ENCODE measurements at places on chromosomes 6 and 20.

DNA sequence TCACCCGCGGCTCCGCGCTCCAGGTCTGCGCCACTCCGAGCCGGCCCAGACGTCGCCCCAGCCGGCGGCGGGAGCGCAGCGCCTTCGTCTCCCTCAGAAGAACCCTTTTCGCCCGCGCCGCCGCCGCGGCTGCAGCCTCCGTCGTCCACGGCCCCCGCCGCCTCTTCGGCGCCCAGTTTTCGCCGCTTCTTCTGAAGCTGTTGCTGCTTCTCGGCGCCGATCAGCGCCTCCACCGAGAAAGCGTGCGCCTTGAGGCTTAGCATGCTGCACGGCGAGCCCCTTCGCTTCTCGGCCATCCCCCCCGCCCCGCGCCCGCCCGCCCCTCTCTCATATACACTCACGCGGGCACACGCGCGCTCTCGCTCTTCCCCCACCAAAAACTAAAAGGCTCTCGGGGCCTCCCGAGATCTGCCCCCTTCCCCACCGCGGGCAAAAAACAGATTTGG lies 489 bp downstream of the TBX18 start:
- no peak for DNase-seq

GRCh38 chr6:156627524-156627923 lies 149.7 kb upstream of the ARID1B start:
- no peak for DNase-seq

DNA sequence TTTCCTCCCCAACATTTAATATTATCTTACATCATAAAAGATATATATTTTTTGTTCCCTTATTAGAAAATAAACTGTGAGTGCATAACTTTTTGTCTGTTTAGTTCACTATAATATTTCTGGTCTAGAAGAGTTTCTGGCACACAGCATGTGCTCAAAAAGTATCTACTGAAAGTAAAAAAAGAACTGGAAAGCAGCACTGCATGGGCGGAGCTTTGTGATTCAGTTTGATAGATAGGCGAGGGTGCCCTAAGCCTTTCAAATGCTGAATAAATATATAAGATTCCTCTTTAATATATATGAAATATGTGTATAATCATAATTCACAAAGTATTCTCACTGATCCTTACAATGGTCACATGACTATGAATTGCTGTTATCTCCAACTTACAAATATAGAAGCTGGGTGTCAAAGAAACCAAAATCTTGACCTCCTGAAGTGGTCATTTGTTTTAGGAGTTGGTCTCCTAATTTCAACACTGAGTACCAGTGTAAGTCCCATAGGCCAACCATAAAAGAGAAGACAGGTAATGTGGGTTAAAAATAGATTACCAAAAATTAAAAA lies 50.8 kb downstream of the OR2B2 start:
- no peak for DNase-seq

DNA sequence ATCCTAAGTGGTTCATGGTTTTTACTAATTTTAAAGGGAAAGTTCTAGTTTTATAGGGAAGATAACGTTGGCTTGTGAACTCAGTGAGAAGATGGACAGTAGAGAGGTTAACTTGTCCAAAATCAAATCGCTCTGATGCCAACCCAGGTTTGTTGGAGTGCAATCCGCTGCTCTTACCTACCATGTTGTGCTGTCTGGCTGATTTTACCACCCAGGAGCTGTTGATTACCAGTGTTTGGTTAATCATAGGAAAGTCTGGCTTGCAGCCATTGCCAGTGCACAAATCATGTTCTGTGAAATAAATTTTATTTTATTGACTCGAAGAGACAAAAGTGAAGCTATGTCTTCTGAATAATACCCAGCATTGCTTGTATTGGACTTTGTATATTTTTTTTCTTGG lies 92.4 kb downstream of the PLCB4 start:
- no peak for DNase-seq

DNA sequence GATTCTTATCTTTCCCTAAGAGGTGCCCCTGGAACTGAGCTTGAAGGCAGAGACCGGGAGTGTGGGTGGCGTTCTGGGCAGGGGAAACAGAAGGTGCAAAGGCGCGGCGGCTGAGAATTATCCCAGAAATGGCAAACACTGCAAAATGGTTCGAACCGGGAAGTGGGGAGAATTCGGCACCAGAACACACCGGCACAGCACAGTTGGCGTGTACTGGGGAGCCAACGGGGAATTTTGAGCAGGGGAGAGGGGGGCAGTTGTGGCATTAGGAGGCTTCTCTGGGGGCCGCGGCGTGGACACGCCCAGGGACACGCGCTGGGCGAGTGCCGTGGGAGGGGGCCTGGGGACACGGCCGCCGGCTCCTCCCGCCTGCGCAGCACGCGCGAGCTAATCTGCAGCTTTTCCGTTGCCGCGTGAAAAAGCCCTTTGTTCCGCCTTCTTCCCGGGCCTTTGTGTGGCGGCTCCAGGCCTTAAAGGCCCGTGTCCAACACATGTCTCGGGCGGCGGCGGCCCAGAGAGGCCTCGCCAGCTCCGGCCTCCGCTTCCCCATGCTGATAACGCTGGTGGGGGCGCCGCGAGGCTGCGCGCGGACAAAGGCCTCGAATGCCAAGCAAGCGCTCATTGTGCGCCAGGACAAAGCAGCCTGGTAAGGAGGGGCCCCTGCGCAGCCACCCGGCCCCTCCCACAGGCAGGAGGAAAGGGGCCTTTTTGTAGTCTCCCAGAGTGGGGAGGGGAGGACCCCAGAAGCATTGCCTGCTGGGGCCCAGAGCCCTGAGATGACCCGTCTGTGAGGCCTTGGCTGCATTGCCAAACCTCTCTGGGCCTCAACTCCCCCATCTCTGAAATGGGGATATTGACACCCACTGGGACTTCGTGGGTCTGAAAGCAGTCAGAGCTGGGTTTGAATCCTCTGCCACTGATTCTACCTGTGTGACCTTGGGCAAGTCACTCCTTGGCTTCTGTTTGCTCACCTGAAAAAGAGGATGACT lies 82.8 kb downstream of the CD40 start:
- no peak for DNase-seq

DNA sequence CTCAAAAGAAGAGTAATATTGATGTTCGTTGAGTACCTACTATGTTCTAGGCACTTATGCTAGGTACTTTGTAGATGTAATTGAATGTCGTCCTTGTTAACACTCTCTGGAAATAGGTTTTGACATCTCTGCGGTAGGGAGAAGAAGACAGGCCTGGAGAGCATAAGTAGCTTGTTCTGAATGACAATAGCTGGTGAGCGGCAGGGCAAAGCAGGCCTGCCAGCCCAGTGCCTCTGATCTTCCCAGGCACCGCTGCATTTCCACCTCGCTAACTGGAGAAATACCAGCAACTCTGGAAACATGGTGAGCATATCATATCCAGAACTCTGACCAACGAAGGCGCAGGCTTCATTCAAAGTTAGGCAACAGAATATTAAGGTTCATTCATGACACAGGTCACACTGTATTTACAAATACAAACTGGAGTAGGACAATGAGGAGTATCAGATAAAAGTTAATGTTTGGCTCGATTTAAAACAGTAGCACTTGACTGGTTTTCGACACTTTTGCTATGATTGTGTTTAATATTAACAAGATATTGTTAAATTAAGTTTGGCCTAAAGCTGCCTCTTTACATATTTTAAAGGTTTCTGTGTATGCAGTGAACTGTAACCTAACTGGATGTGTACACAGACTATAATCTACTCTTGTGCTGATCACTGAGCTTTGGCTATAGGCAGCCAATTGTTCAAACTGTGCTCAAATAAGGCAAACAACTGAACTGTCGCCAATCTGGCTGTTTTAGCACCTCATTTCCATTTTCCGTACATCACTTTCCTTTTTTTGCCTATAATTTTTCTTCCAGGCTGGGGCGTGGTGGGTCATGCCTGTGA lies 54.1 kb downstream of the PPP1R3G start:
- DNase-seq, result no peak

DNA sequence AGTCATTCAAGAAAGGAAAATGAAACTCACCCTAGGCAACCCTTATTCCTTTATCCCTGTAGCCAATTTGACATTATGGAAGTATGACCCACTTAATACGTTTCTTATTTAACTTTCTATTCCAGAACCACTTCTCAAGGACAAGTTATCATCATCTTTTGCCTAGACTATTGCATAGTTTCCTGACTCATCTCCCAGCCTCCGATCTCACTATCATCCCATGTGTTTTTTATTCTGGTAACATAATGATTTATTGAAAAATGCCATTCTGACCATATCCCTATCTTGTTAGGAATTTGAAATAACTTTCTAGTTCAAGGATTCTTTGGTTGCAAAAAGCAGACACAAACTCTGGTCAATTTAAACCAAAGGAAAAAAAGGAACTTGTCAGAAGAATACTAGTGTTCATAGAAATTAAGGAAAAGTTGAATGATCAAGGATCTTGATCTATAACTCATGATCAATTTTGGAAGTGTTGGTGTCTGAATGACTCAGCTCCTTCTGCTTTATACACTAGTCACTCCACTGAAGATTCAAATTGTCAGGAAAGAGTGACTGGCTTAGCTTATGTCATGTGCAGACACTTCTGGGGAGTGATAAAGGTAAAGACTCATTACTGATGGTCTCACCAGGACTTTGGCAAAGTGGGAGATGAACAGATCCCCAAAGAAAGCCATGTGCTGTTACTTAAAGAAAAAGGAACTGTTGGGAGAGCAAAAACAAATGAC lies 8.5 kb upstream of the TINAG start:
- DNase-seq, result no peak

- no peak for DNase-seq
Observed at GRCh38 chr20:1616858-1617434, 2.9 kb downstream of the SIRPB1 start.

DNA sequence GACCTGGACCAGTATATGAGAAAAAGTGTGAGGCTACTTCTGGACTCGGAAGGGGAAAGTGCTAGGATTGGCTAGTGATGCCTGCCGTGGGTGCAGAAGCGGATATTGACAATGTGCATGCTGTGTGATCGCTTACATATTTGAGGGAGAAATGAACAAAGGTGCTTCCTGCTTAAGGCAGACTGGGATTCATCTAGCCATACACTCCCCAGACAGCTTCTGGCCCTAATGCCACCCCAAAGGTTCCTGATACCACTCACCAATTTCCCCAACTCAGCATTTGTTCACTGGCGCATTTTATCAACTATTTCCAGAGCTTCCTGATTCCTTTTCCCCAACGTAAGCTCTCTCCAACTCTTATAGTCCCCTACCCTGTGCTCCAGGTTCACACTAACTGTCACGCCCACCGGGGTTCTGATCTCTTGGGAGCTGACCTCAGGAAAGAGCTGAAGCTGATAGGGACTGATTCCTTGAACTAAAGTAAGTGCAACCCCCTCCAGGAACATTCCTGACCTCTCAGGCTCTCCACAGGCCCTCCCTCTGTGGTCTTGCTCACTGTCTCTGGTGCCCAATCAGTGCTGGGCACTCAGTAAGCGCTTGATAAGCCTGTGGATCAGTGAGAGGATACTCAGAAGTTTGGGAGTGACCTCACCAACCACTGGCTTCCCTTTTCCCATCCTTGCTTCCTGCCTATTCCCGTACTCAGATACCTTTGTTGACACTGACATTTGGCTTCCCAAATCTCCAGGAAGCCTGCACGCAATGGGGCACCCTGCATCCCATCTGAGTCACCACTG lies 73.3 kb downstream of the MRPL14 start:
- no peak for DNase-seq

DNA sequence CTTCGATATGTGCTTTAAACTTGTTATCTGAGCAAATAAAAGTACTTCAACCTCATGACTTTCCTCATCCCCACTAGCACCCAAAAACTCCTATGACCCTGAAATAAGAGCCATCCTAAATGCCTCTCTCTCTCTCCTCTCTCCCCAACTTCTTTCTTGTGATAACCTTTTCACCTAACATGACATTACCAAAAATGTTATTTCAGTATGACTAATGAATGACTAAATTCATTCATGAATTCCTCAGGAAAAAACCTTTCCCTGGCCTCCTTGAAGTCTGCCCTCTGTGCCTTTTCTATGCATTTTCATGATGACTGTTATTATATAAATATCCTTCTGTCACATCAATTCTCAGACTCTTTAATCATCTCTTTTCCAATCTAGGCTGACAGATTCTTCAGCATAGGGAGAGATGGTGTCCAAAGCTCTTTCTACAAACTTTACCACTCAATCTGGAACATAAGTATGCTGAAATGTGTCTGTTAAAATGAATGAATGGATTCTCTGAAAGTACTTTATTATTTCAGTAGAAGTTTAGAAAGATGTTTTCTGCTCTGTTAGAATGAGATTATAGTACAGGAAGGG lies 114.3 kb upstream of the GGTLC1 start:
- no peak for DNase-seq

GRCh38 chr6:147117580-147117979 lies 86.6 kb upstream of the STXBP5 start:
- no peak for DNase-seq

- DNase-seq, result no peak
Observed at GRCh38 chr6:52254731-52255378, 10.6 kb upstream of the IL17F start.

DNA sequence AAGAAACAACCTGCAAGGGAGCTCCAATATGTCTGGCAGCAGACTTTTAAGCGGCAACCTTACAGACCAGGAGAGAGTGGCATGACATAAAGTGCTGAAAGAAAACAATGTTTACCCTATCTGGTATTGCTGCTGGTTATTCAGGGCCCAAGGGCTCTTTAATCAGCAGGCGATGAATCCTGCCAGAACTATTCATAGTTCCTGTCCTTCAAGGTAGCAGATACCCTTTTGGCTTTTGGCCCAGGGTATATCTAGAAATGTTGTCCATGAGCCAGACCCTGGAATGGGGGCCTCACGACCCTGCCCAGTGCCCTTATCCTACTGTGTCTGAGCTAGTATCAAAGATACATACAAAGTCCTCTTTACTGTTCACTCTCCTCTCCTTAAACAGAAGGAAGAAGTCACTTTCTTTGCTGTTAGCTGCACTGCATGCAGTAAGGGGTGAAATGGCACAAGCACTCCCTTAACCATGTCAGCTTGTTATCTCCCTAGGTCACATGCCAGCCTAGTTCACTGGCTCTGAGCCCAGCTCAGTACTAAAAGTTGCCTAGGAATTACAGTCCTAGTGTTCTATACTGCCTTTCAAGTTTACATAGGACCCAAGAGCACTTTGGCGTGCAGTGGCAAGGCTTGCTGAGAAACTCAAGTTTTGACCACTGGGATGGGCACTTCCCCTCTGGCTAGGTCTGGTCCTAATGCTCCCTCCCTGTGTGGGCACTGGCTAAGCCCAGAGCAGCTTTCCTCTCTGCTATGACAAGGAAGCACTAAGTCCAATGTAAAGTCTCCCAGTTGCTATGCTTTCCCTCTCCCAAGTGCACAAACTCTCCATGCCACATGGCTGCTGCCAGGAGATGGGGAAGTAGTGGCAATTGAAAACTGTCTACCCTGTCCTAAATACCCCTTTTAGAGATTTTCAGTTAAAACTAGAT lies 122.0 kb downstream of the HTR1B start:
- no peak for DNase-seq

DNA sequence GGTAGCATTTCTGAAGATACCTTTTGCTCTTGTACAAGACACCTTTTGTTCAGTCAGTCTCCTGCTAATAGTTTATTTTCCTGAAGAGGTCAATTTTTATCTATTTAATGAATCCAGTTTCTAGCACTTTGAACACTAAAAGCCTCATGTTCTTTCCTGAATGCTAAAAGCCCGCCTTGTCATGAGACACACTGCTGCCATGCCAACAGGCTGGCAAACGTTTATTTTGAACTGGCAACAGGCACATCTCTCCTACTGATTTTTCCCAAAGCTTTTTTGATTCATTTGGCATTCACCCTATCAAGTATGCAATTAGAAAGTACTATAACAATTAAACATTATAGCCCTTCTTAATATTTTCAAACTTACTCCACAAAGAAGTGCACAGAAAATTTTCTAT lies 421.2 kb upstream of the EYS start:
- DNase-seq, result no peak

GRCh38 chr6:96990462-96990861 lies 65.9 kb downstream of the KLHL32 start:
- DNase-seq, result no peak

GRCh38 chr6:126300735-126301134 lies 39.2 kb upstream of the CENPW start:
- DNase-seq, result no peak
